ENCODE measurements at places on chromosomes 12 and 14.

GRCh38 chr14:37480446-37481290 is 114.4 kb downstream of the FOXA1 start:
- DNase-seq, result no peak

GRCh38 chr12:14426792-14427191 is 61.3 kb downstream of the ATF7IP start:
- no peak for DNase-seq

- DNase-seq, result peak; percentile 83
These were observed 41.8 kb downstream of the EFCAB11 start for GRCh38 chr14:89912667-89913211.

GRCh38 chr14:33847066-33847465 is 103.8 kb downstream of the EGLN3 start:
- DNase-seq, result no peak

GRCh38 chr12:47636908-47637780 is 68.7 kb downstream of the RPAP3 start:
- DNase-seq, result peak; percentile 59

DNA sequence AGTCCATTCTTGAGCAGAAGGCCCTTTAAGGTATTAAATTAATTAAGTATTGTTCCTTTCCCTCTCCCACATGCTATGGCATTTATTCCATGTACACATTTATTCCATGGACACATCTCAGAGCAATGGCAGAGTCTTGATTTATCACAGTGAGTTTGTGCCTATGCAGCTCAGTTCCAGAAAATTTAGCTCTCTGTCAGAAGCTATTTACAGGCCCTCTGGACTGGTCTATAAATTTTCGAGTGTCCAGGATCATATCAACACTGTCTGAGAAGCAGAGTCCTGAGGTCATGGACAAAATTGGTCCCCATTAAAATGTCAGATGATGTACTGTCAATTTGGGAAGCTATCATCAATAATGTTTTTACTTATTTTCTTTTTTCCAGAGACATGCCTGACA is 65.5 kb downstream of the TTC7B start:
- DNase-seq, result no peak

DNA sequence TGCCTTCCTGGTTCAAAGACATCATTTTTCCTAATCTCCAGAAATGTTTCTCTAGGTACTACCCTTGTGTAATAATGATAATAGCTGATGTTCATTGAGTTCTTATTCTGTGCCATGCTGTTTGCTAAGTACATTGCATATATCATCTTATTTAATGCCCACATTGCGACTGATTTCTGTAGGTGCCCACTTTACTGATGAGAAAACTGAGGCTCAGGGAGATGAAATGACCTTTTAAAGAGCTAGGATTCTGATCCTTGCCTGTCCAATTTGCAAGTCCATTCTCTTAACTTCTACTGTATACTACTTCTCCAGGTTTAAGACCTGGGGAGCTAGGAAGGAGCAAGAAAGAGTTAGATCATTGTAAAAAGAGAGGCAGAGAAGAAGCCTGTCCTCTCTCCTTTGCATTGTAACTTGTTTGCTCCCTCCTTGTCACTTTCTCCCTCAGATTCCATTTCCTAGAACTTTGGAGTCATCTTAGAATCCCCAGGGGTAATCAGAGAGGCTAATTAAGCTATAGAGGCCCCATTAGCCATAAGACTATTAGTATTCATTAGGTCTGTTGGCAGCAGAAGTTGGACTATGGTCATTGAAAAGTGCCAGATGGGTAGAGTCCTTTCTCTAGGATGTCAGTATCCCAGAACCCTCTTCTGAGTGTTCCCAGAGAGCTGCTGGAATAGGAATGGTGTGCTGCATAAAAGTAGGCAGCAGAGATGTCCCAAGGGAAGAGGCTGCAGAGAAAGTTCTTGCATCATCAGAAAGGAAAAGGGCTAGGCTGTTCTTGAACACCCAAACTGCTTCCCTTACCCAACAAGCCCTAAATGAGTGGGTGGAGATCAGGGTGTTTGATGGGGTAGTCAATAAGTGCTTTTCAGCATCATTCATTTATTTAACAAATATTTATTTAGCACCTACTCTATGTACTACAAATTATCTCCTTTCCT is 3.1 kb downstream of the DGKA start:
- no peak for DNase-seq

DNA sequence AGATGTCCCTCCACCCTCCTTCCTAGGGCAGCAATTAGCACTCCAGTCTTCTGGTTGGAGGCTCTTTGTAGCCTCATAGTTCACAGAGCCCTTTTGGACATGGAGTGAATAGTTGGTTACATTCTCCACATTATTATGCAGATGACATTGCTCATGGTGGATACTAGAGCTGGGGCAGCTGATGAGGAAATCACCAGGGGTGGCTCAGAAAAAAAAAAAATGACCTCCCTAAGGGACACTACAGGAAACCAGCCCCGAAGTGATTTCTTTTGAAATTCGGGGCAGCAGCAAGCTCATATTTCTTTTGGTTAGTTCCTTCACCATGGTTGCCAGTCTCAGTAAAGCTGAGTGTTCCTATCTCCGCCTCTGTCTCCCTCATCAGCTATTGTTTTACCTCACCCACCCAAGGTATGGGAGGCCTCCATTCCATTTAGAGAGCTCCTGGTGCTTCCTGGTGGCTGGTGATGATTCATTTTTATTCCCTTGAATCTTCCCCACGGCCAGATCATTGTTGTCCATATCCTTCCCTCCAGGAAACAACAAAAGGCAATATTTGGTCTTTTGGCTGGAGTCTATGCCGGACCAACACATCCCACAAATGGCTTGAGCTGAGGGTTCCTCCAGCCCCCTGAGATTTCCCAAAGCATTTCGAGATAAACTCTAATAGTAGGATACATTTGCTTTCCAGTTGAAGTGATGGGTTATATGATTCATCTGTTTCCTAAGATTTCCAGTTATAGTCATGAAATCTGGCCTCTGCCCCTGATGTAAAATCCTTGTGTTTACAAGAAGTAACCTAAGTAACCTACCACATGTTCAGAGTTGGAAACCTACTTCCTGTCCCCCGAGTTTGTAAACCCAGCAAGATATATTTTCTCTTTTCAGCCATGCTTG is 56.2 kb upstream of the NID2 start:
- peak; percentile 68 for DNase-seq

GRCh38 chr12:124898200-124898922 is 16.1 kb downstream of the UBC start:
- peak; percentile 44 for DNase-seq

- peak; percentile 24 for DNase-seq
These were observed 151.5 kb upstream of the SLC38A2 start for GRCh38 chr12:46523863-46524770.
